K562 (cell line): ENCODE measurements at places on chromosomes 12 and 14. TPM values are rescaled to one million over a fixed set of nuclear protein-coding genes. Genes with fewer than 3 reads are reported as not detected.

CD27 gene
- total RNA-seq = 0.18 and 0.24 TPM in 2 replicates

- no peak for DNase-seq
These were observed 60.1 kb downstream of the TAOK3 start for GRCh38 chr12:118312578-118312977.

MYH6 gene
- total RNA-seq = not detected in 2 replicates

KRT77 gene
- not detected in 2 replicates for total RNA-seq

DNA sequence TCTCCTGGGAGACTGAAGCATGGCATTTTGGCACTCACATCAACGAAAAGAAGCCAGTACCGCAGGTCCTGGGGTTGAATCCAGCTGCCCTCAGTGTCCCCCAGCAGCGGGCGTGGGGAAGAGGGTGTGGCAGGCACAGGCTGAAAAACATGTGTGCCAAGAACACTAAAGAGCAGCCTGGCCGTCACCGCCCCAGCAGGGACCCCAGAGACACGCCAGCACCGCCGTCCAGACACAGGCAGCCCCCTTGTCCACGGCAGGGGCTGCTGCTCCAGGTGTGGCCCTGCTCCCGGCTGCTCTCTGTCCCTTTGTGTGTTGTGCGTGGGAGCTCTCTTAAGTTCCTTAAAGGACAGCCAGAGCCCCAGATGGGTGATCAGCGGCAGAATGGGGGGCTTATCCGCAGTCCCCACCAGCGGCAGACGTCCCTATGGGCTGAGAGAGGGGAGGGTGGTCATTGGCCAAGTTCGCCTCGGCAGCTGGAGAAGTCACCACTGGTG is 556 bp downstream of the PHETA1 start:
- DNase-seq = peak; percentile 45

PRDM4 gene
- 23.6 and 26.0 TPM in 2 replicates for total RNA-seq

DNA sequence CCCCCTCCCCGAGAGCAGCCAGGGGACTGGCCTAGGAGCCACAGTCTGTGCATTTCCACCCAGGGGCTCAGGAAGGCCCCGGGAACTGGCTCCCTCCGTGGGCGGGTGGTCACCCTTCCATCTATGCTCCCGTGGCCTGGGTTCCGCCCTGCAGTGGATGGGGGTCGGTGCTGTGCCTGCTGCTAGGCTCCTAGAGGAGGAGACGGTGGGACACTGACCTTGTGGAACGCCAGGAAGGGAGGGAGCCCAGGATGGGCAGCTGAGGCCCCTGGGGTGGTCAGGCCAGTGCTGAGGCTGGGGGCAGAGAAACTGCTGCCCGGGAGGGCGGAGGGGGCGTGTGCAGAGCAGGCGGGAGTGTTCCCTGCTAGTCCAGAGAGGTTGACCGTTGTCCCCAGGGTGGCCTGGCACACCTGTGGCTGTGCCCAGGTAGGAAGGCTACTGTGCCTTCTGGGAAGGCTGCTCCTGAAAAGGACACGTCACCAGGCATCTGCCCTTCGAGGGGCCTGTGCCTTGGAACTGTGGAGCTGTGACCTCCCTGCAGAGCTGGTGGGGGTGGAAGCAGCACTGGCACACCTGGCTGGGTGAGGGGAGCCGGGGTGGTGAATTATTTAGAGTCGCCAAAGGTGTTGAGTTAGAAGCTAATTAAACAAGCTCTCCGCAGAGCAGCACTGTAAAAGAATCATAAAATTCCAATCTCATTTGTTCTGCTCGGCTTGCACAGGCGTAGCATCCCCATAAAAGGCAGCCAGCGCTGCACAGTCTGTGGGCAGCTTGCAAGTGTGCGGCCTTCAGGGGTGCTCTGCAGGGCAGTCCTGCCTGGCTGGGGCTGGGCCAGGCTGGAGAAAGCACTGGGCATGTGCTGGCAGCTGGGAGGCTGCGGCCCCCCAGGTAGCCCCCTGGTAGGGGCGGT is 145.1 kb downstream of the KIF26A start:
- no peak for DNase-seq

DNA sequence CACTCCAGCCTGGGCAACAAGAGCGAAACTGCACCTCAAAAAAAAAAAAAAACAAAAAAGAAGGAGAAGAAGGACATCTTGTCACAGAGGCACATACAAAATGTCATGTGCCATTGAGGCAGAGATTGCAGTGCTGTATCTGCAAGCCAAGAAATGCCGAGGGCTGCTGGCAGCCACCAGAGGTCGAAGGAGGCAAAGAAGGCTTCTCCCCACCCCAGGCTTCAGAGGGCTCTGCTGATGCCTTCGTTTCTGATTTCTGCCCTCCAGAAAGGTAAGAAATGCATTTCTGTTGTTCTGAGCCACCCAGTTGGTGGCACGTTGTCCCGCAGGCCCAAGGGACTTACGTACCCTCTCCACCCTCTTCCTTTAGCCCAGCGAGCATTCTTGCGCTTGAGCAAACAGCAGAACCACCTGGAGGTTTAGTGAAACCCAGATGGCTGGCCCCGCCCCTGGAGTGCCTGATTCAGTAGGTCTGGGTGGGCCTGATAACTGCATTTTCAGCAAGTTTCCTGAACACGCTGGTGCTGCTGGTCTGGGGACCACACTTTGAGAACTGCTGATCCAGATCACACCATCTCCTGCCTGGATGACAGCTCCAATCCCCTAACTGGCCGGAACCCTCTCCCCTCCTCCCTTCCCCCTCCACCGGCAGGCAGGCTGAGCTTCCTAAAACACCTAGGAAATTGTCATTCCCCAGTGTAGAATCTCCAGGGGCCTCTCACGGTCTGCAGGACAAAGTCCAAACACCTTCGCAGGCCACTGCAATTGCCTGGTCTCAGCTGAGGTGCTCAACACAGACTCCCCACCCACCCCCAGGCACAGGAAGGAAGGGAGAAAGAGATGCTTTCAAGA is 21.1 kb upstream of the SCARB1 start:
- peak; percentile 82 for DNase-seq

KLRC1 gene
- total RNA-seq = not detected in 2 replicates

- no peak for DNase-seq
These were observed 9.0 kb upstream of the GPR135 start for GRCh38 chr14:59474172-59474571.

RFX4 gene
- not detected in 2 replicates for total RNA-seq
